ENCODE measurements at places on chromosomes 13 and 19.

DNA sequence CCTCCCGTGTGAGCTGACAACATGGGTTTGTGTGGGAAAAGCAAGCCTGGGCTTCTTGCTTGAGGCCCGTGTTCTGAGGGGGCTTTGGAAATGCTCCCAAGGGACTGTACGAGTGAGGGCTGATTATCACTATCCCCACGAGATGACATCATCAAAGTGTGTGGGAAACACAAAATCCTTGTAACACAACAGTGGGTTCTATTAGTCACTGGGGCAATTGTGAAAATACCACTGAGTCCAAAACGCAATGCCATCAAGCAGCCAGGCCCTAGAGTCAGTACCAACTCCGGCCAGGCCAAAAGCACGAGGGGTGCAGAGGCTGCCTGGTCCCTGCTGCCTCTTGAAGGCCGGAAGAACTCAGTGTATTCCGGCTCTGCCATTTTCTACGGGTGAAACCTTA, 29.6 kb downstream of the CAPS start:
- DNase-seq: no peak

DNA sequence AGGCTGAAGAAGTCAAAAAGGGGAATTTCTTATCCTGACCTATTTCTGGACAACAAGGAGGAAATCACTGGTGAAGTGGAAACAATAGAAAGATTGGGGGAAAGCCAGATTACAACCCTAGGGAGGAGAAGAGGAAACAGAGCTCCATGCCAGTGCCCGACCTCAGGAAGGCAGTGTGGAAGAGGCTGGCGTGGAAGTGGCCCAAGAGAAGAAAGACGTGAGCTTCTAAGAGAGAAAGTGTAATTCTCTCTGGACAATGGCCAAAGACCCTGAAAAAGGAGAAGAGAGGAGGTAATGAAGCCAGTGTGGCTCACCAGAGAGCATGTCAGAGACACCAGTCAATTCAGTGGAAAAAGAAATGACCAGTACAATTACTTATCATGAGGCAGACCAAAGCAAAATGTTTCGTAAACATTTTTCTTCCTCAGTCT, 52.6 kb upstream of the URAD start:
- DNase-seq: no peak

GRCh38 chr19:54164369-54165068, 5.0 kb upstream of the LENG1 start:
- DNase-seq: peak; percentile 72

- peak; percentile 82 for DNase-seq
Measured at GRCh38 chr19:1445185-1445931, 4.6 kb upstream of the APC2 start.

DNA sequence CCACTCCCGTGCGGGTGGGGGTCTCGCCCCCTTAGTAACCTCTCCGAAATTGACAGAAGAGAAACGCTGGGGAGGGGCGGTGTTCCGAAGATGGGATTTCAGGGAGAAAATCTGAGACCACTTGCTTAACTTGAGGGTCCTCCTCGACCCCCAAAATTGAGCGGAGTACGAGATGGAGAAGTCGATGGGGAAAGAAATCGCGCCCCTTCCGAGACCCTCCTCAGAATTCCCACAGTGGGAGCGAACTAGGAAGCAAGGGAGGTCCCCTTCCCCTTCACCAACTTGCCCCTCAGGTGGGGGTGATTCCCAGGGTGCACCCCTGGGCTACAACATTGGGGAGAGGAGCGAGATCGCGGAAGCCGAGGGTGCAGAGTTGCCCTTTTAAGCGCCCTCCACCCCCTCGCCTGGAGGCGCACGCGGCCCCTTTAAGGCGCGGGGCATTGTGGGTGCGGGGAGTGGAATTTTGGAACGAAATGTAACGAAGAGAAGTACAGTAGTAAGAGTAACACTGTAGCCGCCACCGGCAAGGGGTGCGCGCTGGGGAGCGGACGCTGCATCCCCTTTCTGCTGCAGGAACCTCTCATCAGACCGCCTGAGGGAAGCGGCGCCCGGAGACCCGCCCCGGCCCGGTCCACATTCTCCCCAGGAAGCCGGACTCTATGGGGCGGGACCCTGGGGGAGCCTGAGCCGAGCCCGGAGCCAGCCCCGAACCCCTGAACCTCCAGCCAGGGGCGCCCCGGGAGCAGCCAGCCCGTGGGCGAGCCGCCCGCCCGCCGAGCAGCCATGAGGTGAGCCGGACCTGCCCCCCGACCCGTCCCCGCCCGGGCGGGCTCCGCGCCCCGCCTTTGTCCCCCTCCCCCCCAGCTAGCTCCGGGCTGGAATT, at the start of gene VASP:
Gene VASP, plus strand, starts transcription at position 491 of the 883 bp plus-strand sequence. Its CDS starts 293 bp downstream, at position 784.
- peak; percentile 90 for DNase-seq

DNA sequence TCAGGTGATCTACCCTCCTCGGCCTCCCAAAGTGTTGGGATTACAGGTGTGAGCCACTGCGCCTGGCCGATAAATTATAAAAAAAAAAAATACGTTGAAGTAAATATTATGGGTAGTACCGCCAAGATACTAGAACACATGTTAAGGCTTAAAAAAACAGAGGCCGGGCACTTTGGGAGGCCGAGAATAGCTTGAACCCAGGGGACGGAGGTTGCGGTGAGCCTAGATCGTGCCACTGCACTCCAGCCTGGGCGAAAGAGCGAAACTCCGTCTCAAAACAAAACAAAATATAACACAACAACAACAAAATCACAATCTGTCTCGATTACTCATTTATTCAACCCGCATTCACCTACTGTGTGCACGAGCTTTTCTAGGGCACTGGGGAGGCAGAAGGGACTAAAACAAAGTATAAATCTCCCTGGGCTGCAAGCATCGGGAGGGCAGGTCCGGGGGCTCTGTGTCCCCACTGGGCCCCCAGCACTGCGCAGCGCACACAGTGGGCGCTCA, 1.3 kb upstream of the BICRA start:
- DNase-seq: no peak

Measured in CD4-positive, alpha-beta T cell treated with Interleukin-17A for 4 hours (primary cell).